ENCODE measurements at places on chromosomes 5 and 9.

- H3K4me1 ChIP-seq, result peaks cover 71% of the 10 kb centered on the region
- peaks cover 54% of the 10 kb centered on the region for H3K36me3 ChIP-seq
- peak overlapping the region; percentile 81 for H3K4me3 ChIP-seq
- DNase-seq, result peak; percentile 40
- no peaks in the 10 kb centered on the region for H3K27me3 ChIP-seq
These were observed 898 bp downstream of the CAMSAP1 start for GRCh38 chr9:135906291-135907005.

GRCh38 chr5:14247054-14247386, 103.9 kb downstream of the TRIO start:
- peaks cover 1% of the 10 kb centered on the region for H3K27me3 ChIP-seq
- DNase-seq, result no peak
- no peak overlapping the region for H3K4me3 ChIP-seq
- H3K4me1 ChIP-seq, result peaks cover 2% of the 10 kb centered on the region

GRCh38 chr5:132446621-132447020, 44.0 kb downstream of the IRF1 start:
- H3K27ac ChIP-seq, result no peak overlapping the region
- peaks cover 48% of the 10 kb centered on the region for H3K4me1 ChIP-seq
- no peaks in the 10 kb centered on the region for H3K27me3 ChIP-seq
- no peak overlapping the region for H3K4me3 ChIP-seq
- DNase-seq, result no peak

- no peak for DNase-seq
- H3K4me3 ChIP-seq, result no peak overlapping the region
- peaks cover 20% of the 10 kb centered on the region for H3K36me3 ChIP-seq
- peak overlapping the region; percentile 74 for H3K27ac ChIP-seq
These were observed 22.4 kb downstream of the GRAMD2B start for GRCh38 chr5:126445502-126446174.

- peaks cover 8% of the 10 kb centered on the region for H3K4me1 ChIP-seq
- peaks cover 47% of the 10 kb centered on the region for H3K36me3 ChIP-seq
- no peak for DNase-seq
- H3K27me3 ChIP-seq, result no peaks in the 10 kb centered on the region
These were observed 54.2 kb downstream of the PCDHGC5 start for GRCh38 chr5:141543053-141543452.

- H3K4me1 ChIP-seq, result peaks cover 10% of the 10 kb centered on the region
- peaks cover 2% of the 10 kb centered on the region for H3K27me3 ChIP-seq
- no peak for DNase-seq
- no peaks in the 10 kb centered on the region for H3K36me3 ChIP-seq
- H3K27ac ChIP-seq, result no peak overlapping the region
- H3K4me3 ChIP-seq, result no peak overlapping the region
These were observed 34.1 kb downstream of the LAMC3 start for GRCh38 chr9:131043087-131043486.

DNA sequence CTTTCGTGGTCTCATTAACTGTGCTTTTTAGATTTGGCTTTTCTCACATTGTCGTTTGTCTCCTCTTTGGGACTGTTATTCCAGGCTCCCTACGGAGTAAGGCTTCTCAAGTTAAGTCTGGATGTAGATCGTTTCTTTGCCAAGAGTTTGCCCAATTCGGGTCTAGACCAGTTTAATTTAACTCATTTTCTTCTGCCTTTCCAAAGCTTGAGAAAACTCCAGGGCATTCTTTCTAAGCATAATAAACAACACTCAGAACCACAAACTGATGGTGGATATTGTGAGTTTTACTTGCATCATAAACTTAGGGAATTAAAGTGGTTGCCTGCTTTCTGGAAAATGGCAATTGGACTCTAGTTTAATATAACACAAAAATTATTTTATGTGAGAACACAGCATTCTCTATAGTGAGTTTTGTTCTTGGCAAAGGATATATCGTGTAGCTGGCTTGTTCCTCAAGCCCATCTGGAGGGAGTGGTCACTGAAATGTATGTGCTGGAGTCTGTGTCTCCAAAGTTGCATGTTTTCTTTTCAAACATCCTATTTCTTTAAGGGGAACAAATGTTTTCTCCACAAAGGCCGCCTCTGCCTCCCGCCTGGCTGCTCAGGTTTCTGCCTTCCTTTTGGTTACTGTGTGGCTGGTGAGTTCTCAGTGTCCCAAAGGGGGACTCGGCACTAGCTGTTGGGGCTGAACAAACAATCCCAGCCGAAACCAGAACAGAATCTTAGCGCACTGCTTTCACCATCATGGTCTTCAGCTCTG, 211.3 kb upstream of the FBN2 start:
- no peaks in the 10 kb centered on the region for H3K27me3 ChIP-seq
- DNase-seq, result no peak
- H3K36me3 ChIP-seq, result no peaks in the 10 kb centered on the region
- H3K4me1 ChIP-seq, result no peaks in the 10 kb centered on the region
- no peak overlapping the region for H3K4me3 ChIP-seq

GRCh38 chr9:115085773-115086377, 32.1 kb downstream of the TNC start:
- H3K4me3 ChIP-seq, result no peak overlapping the region
- H3K36me3 ChIP-seq, result no peaks in the 10 kb centered on the region
- H3K4me1 ChIP-seq, result no peaks in the 10 kb centered on the region
- no peak overlapping the region for H3K27ac ChIP-seq

Data from activated CD4-positive, alpha-beta T cell treated with anti-CD3 and anti-CD28 coated beads for 36 hours (primary cell).